Kidney (tissue), 22 donors: ENCODE measurements at places on chromosomes 12 and 14. TPM values are rescaled to one million over a fixed set of nuclear protein-coding genes. Genes with fewer than 3 reads are reported as not detected.
A peak's percentile ranks its signal among the peaks of the same experiment; 100 is the strongest.

- H3K27ac ChIP-seq = peak overlapping the region; percentile 66
- DNase-seq = no peak
- no peaks in the 10 kb centered on the region for H3K36me3 ChIP-seq
Observed at GRCh38 chr14:49970474-49971147, 77.7 kb downstream of the ARF6 start.

Gene LRRC10
- not detected for total RNA-seq

Gene CCDC85C
- 21.4 TPM for total RNA-seq

- H3K4me3 ChIP-seq = no peak overlapping the region
- no peaks in the 10 kb centered on the region for H3K4me1 ChIP-seq
- H3K27ac ChIP-seq = no peak overlapping the region
- peaks cover 15% of the 10 kb centered on the region for H3K36me3 ChIP-seq
- no peak for DNase-seq
Observed at GRCh38 chr12:50749459-50749882, 14.4 kb upstream of the ATF1 start.

Gene KRT73
- not detected for total RNA-seq

Gene MON2
- 57.9 TPM for total RNA-seq

Gene HOXC6
- 22.0 TPM for total RNA-seq

Gene PCED1B
- total RNA-seq = 9.2 TPM

Gene AQP5
- 0.91 TPM for total RNA-seq

Gene TEAD4
- 40.9 TPM for total RNA-seq
